ENCODE measurements at places on chromosomes 6 and 20. TPM values are rescaled to one million over a fixed set of nuclear protein-coding genes. Genes with fewer than 3 reads are reported as not detected.

GRCh38 chr20:3461211-3461771 lies 9.5 kb upstream of the ATRN start:
- DNase-seq, result no peak
- H3K4me3 ChIP-seq, result no peak overlapping the region
- no peaks in the 10 kb centered on the region for H3K36me3 ChIP-seq
- H3K27ac ChIP-seq, result no peak overlapping the region
- H3K27me3 ChIP-seq, result peaks cover 4% of the 10 kb centered on the region

GRCh38 chr20:62227591-62227976 lies 7.5 kb upstream of the HRH3 start:
- no peak overlapping the region for H3K4me3 ChIP-seq
- no peak for DNase-seq
- no peaks in the 10 kb centered on the region for H3K36me3 ChIP-seq
- peaks cover 10% of the 10 kb centered on the region for H3K4me1 ChIP-seq

- no peaks in the 10 kb centered on the region for H3K27me3 ChIP-seq
- no peak overlapping the region for H3K4me3 ChIP-seq
- no peaks in the 10 kb centered on the region for H3K4me1 ChIP-seq
- DNase-seq, result no peak
- no peak overlapping the region for H3K27ac ChIP-seq
- H3K36me3 ChIP-seq, result no peaks in the 10 kb centered on the region
These were observed 116.6 kb upstream of the RPS6KA2 start for GRCh38 chr6:166743406-166744222.

- no peak overlapping the region for H3K27ac ChIP-seq
- H3K36me3 ChIP-seq, result no peaks in the 10 kb centered on the region
- H3K4me3 ChIP-seq, result no peak overlapping the region
- no peaks in the 10 kb centered on the region for H3K27me3 ChIP-seq
- no peaks in the 10 kb centered on the region for H3K4me1 ChIP-seq
These were observed 971.3 kb upstream of the DEFB115 start for GRCh38 chr20:30286157-30286556.

DNA sequence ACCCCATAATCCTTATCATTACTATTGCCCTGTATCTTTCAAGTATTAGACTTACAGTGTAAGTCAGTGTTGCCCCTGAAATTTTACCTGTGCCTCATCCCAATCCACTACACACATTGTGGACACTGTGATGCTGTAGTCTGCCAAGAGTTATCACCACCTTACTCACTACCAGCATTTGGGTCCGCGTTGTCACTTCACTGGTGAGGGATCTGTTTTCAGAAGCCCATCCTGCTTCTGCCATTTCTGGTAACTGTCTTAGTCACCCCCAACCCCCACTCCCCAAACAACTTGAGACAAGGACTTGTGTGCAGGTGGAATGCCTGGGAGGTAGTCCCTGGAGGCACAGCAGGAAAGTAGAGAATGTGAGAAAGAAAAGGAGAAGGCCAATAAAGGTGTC lies 6.0 kb upstream of the RAB44 start:
- H3K4me3 ChIP-seq, result no peak overlapping the region
- peaks cover 27% of the 10 kb centered on the region for H3K4me1 ChIP-seq
- no peaks in the 10 kb centered on the region for H3K27me3 ChIP-seq
- H3K27ac ChIP-seq, result no peak overlapping the region
- no peak for DNase-seq
- no peaks in the 10 kb centered on the region for H3K36me3 ChIP-seq

DNA sequence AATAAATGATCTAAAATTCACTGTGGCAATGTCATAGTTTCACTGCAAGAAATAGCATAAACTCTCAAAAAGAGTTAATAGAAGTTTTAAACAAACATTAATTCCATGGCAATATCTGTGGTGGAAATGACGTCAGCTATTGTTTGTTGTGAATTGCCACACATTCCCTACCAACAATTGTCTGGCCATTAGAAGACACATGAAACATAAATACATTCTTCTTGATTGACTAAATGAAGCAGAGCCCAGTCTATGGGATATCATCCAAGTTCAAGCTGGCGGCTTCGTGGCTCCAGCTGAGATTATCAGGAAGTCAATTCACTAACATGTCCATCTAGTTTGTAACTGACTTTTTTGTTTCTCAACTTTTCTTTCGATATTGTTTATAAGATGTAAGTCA lies 369.0 kb downstream of the ARHGAP18 start:
- H3K4me3 ChIP-seq, result no peak overlapping the region
- no peaks in the 10 kb centered on the region for H3K27me3 ChIP-seq
- no peak for DNase-seq

GRCh38 chr6:32234934-32235333 lies 11.1 kb upstream of the NOTCH4 start:
- H3K27me3 ChIP-seq, result peaks cover 19% of the 10 kb centered on the region
- no peaks in the 10 kb centered on the region for H3K4me1 ChIP-seq
- H3K4me3 ChIP-seq, result no peak overlapping the region
- H3K27ac ChIP-seq, result no peak overlapping the region
- H3K36me3 ChIP-seq, result no peaks in the 10 kb centered on the region

- no peaks in the 10 kb centered on the region for H3K27me3 ChIP-seq
- DNase-seq, result no peak
- H3K27ac ChIP-seq, result peak overlapping the region; percentile 30
- H3K4me1 ChIP-seq, result peaks cover 70% of the 10 kb centered on the region
These were observed 99.9 kb upstream of the SHLD1 start for GRCh38 chr20:5650280-5650691.

DNA sequence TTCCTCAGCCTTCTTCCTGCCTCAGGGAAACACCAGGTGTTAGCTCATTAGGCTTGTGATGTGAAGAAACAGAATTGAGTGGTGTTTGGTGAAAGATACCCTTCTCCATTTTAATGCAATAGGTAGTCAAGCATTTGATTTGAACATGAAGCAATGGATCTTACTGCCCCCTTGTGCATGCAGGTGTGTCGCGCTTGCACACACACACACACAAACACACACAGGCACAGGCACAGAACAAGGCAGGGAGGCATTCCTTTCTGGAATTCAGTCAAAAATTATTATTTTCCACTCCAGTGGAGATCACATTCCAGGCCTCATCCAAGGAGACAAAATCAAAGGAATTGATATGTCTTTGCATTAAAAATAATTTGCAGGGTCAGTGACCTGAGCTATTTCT lies 667.0 kb upstream of the MARCKS start:
- H3K4me3 ChIP-seq, result no peak overlapping the region
- no peaks in the 10 kb centered on the region for H3K4me1 ChIP-seq
- no peaks in the 10 kb centered on the region for H3K27me3 ChIP-seq
- no peaks in the 10 kb centered on the region for H3K36me3 ChIP-seq

DNA sequence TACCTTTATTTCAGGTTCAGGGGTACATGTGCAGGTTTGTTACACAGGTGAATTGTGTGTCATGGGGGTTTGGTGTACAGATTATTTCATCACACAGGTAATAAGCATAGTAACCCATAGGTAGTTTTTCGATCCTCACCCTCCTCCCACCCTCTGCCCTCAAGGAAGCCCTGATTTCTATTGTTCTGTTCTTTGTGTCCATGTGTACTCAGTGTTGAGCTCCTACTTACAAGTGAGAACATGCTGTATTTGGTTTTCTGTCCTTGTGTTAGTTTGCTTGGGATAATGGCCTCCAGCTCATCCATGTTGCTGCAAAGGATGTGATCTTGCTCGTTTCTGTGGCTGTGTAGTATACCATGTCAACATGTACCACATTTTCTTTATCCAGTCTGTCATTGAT lies 66.0 kb downstream of the STK4 start:
- DNase-seq, result no peak
- no peak overlapping the region for H3K27ac ChIP-seq

DNA sequence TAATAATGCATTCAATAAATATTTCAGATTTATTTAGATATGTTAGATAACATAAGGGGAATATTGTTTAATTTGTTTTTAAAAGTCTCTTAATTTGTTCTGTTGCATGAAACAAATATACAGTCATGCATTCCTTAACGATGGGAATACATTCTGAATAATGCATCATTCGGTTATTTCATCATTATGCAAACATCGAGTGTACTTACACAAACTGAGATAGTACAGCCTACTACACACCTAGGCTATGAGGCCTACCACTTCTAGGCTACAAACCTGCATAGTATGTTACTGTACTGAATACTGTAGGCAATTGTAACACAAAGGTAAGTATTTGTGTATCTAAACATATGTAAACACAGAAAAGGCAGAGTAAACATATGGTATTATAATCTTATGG lies 118.7 kb downstream of the EPHA7 start:
- H3K4me1 ChIP-seq, result no peaks in the 10 kb centered on the region
- no peaks in the 10 kb centered on the region for H3K36me3 ChIP-seq
- no peaks in the 10 kb centered on the region for H3K27me3 ChIP-seq
- H3K27ac ChIP-seq, result no peak overlapping the region

DNA sequence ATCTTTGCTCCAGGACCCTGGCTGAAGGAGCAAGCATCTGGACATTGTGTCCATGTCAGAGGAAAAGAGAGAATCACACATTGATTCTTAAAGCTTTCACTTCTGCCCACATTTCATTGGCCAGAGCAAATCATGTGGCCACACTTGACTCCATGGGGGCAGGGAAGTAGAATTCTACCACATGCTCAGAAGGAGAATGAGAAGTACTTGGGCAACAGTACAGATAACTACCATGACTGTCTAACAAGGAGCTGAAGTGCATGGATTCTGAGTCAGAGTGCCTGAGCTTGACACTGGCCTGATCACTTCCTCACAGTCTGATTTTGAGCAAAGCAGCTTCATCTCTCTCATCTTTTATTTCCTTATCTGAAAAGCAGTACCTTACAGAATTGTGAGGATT lies 38.6 kb downstream of the GHRH start:
- no peak overlapping the region for H3K27ac ChIP-seq
- H3K4me3 ChIP-seq, result no peak overlapping the region
- H3K36me3 ChIP-seq, result peaks cover 35% of the 10 kb centered on the region
- DNase-seq, result no peak
- H3K27me3 ChIP-seq, result no peaks in the 10 kb centered on the region
- no peaks in the 10 kb centered on the region for H3K4me1 ChIP-seq

GRCh38 chr6:8181951-8182845 lies 79.8 kb upstream of the EEF1E1 start:
- no peak for DNase-seq
- H3K4me3 ChIP-seq, result no peak overlapping the region
- H3K27ac ChIP-seq, result no peak overlapping the region
- no peaks in the 10 kb centered on the region for H3K36me3 ChIP-seq

SIRPG gene
- 2.1 TPM for total RNA-seq

GLP1R gene
- not detected for total RNA-seq

NMBR gene
- total RNA-seq, result 0.35 TPM

MOCS1 gene
- total RNA-seq, result not detected

POLH gene
- 21.0 TPM for total RNA-seq

TRIM38 gene
- 31.3 TPM for total RNA-seq

ADGRF5 gene
- total RNA-seq, result 40.0 TPM

NRSN1 gene
- total RNA-seq, result not detected

SLC13A3 gene
- 6.0 TPM for total RNA-seq

PEDS1 gene
- 34.8 TPM for total RNA-seq

TMEM200A gene
- total RNA-seq, result not detected
